Osteoblast (primary cell): ENCODE measurements at places on chromosomes 5 and 9. TPM values are rescaled to one million over a fixed set of nuclear protein-coding genes. Genes with fewer than 3 reads are reported as not detected.

The FBLL1 gene
- 0.36 and 1.2 TPM in 2 replicates for total RNA-seq

The C5orf15 gene
- total RNA-seq, result 68.4 and 77.2 TPM in 2 replicates

The DNAH5 gene
- 0.36 and 0.59 TPM in 2 replicates for total RNA-seq

The SEMA5A gene
- 42.3 and 47.1 TPM in 2 replicates for total RNA-seq

The IPO11 gene
- total RNA-seq, result 24.2 and 24.5 TPM in 2 replicates

The FOXD1 gene
- 12.7 and 17.0 TPM in 2 replicates for total RNA-seq

The CDX1 gene
- 0.29 and 0.36 TPM in 2 replicates for total RNA-seq

The HMMR gene
- total RNA-seq, result 2.5 and 2.9 TPM in 2 replicates

The SH3GL2 gene
- total RNA-seq, result under 0.01 and 0.29 TPM in 2 replicates

The AKNA gene
- total RNA-seq, result 24.8 and 27.9 TPM in 2 replicates

The SHC3 gene
- under 0.01 and 0.36 TPM in 2 replicates for total RNA-seq

The GABRB2 gene
- total RNA-seq, result 0.59 and 0.72 TPM in 2 replicates

The ADRA1B gene
- total RNA-seq, result 0.29 and 0.36 TPM in 2 replicates

The FOXD4 gene
- 0.29 and 0.36 TPM in 2 replicates for total RNA-seq

The PCDHGA8 gene
- 3.5 and 3.6 TPM in 2 replicates for total RNA-seq

The CCL27 gene
- 0.36 TPM in 1 of 2 replicates, not detected in the other for total RNA-seq

The TPPP gene
- total RNA-seq, result not detected in 2 replicates

The TLX3 gene
- not detected in 2 replicates for total RNA-seq

The PDE6A gene
- under 0.01 TPM in 2 replicates for total RNA-seq

The LHX6 gene
- not detected in 2 replicates for total RNA-seq

The PTGER4 gene
- total RNA-seq, result 10.6 and 15.2 TPM in 2 replicates

The ADAMTS12 gene
- 6.9 and 8.3 TPM in 2 replicates for total RNA-seq

The LRRTM2 gene
- total RNA-seq, result under 0.01 and 0.88 TPM in 2 replicates

The FOXD4L4 gene
- total RNA-seq, result under 0.01 TPM in 2 replicates

The PGM5 gene
- total RNA-seq, result 0.36 and 1.2 TPM in 2 replicates

The MEIKIN gene
- not detected in 2 replicates for total RNA-seq

The IFNB1 gene
- not detected in 2 replicates for total RNA-seq

The ZNF618 gene
- total RNA-seq, result 10.1 and 13.6 TPM in 2 replicates

The PSMD5 gene
- total RNA-seq, result 32.6 and 34.2 TPM in 2 replicates

The NEUROG1 gene
- not detected in 2 replicates for total RNA-seq

The CAMK4 gene
- 0.29 and 0.72 TPM in 2 replicates for total RNA-seq
